ENCODE measurements at places on chromosomes 4 and X.

GRCh38 chr4:99651016-99651769, 6.4 kb downstream of the C4orf54 start:
- no peak for DNase-seq

DNA sequence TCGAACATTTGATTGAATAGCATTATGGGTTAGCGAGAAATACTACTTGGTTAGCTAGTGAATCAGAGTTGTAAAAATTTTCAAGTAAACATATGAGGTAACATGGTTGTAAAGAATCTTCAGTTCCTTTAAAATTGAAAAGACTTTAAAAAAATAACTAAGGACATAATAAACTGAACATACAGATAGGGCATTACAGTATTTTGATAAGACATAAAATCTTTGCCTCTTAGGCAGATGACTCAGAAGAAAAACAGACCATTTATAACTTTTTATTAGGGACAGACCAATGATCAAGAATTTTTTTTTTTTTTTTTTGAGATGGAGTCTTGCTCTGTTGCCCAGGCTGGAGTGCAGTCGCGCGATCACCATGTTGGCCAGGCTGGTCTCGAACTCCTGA, 43.1 kb downstream of the PNMA5 start:
- DNase-seq, result no peak

GRCh38 chr4:76782837-76783236, 115.1 kb downstream of the SOWAHB start:
- DNase-seq, result peak; percentile 45

- no peak for DNase-seq
These were observed 26.0 kb downstream of the MANBA start for GRCh38 chr4:102734591-102735385.

- DNase-seq, result no peak
These were observed 56.9 kb downstream of the CPLX1 start for GRCh38 chr4:768995-769394.

GRCh38 chrX:45771114-45771513, 570.4 kb upstream of the DIPK2B start:
- peak; percentile 75 for DNase-seq

DNA sequence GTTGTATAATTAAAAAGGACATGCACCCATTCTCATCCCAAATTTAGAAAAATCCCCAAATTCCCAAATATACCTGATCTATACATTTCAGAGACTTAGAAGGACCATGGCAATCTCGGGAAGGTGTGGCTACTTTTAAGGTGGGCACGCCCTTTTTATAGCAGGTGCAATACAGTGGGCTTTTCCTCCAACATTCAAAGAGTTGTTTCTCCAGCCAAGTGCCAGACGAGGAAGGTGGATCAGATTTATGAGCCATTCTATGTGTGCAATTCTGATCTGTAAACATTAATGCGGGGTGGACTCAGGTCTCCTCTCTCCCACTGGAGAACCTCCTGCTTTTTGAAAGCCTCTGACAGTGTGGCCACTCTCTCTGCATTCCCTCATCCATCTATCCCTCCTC, 33.8 kb downstream of the PRKX start:
- DNase-seq, result no peak

DNA sequence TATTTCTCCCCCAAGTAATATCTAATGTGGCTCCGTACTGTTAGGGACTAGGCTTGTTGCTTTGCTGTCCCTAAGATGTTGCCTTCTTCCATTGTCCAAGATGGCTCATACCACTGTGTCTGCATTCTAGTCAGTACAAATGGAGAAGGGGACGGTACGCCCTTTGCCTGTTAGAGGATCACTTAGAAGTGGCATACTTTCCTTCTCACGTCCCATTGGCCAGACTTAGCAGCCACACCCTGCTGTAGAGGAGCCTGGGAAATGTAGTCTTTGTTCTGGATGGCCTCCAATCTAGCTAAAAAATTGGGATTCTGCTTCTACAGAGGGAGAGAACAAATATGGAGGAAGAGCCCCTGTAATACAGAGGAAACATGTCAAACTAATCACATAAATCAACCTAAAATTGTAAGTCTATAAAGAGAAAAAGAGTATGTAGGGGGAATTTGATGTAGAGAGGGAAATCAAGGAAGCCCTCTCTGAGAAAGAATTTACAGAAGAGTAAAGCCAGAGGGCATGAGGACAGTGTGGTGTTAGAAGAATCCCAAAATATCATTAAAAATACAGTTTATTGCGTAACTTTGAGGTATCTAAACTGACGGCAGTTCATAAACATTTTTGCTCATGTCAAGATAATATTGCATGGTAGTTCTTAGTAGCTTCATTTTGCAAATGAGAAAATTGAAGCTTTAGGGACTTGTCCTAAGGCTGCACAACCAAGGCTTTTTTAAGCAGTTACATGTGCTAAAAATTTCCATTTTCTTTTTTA, 15.1 kb downstream of the PRIMPOL start:
- no peak for DNase-seq

- DNase-seq, result no peak
These were observed 15.1 kb downstream of the SLC2A9 start for GRCh38 chr4:10006231-10006600.

DNA sequence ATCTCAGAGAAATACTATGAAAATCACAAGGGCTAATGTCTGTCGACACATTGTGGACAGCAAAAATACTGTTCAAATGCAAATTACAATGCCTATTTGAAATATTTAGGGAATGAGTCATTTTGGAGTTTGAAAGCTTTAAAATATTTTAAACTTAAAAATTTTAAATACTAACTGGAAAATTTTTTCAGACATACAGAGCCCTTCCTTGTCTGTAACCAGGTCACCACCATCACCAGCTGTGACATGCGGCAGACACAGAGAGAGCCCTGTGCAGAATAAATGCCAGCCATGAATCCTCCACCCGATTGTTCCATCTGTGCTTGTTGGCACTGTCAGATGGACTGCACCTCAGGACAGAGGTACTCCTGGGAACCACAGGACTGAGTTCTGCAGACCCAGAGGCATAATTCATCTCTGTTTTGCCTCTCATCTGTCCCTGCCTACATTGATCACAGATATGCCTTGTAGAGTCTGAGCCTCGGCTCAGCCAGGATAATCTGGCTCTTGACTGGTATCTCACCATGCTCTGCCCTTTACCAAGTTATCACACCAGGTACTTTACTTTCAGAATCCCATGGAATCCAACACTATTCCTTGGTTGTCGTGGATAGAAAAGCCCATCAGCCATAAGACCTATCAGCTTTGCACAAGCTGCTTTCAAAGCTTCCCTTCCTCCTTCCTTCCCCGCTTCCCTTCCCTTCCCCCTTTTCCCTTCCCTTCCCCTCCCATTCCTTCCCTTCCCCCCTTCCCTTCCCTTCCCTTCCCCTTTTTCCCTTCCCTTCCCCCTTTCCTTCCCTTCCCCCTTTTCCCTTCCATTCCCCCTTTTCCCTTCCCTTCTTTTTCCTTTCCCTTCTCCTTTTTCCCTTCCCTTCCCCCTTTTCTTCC, 67.2 kb downstream of the TBC1D9 start:
- no peak for DNase-seq

DNA sequence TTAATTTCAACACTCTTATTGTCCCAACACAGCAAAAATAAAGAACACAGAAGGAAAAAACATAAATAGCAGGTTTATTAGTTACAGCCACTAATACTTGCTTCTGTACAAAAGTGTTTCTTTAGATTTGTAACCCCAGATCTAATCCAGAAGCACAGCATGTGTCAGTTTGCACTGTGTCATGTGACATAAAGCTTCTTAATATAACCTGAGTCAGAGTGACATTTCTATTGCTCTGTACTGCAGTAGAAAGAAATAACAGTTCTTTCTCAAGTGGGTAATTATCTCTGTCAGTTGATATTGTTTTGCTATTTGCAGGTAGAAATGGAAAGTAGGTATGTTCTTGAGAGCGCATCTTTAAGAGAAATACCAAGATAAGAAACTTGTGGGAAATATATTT, 422.5 kb downstream of the ZIC3 start:
- DNase-seq, result no peak

GRCh38 chr4:172073590-172073989, 260.4 kb downstream of the GALNTL6 start:
- DNase-seq, result no peak

DNA sequence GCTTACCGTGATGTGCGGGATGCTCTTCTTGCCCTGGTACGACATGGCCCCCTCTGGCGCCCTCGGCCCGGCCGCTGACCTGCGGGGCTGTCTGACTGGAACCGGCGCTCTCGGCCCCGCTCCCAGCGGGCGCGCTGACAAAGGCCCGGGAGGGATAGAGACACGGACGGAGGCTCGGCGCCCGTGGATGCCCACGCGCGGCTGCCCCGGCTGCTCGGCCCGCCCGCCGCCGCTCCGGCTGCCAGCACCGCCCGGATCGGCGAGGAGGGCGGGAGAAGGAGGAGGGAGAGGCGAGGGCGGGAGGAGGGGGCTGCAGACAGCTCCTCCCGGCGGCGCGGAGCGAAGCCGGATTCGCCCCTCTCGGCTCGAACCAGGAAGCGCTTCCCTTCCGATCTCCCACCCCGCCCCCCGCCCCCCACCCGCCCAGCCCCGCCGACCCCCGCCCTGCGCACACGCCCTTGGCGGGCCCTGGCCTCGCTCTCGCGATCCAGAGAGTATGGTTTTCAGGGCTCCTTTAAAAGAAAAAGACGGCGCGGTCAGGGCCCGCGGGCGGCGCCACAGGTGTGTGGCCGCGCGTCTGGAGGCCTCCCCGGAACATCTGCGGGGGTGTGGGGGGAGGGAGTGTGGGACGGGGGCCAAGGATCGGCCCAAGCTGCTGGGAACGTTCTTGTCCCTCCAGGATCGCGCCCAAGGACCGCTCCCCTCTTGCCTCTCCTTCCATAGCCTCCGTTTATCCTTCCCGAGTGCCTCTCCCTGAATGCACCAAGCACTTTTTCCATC, 4.5 kb downstream of the CRMP1 start:
- no peak for DNase-seq

GRCh38 chr4:85748654-85749053, 273.7 kb downstream of the ARHGAP24 start:
- DNase-seq, result no peak

GRCh38 chr4:56701644-56702043, 20.5 kb upstream of the HOPX start:
- DNase-seq, result no peak

GRCh38 chr4:88981556-88981955, 75.4 kb downstream of the FAM13A start:
- DNase-seq, result no peak

DNA sequence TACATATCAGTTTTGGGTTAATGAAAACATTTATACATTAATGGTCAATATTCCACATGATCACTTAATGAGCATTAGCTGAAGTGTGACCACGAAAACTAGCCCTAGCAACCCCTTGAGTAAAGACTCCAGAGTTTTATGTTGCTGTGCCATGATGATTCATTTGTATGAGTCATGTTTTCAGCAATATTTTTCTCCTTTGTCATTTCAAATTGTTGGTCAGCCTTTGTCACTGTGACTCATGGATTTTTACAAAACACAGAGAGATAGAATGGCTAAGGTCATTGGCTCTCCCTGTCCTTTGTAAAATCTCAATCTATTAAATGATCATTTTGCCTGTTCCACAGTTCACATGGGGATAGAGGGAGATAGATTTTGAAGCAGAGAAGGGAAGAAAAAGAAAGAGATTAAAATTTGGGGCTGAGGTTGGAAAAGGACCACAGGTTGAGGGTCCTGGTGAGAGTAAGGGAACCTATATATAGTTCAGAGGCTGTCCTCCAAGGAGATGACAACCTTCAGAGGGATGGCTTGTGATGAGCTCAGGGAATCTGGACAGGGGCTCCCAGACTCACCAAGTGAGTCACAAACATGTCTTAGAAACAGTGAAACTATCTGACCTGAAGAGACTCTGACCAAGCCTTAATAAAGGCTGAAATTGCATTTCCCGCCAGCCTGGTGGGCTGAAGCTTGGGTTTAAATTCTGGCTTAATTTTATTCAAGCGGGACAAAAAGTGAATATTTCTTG, 25.6 kb downstream of the NR0B1 start:
- DNase-seq, result peak; percentile 53

GRCh38 chr4:151663109-151663508, 97.7 kb downstream of the GATB start:
- no peak for DNase-seq

DNA sequence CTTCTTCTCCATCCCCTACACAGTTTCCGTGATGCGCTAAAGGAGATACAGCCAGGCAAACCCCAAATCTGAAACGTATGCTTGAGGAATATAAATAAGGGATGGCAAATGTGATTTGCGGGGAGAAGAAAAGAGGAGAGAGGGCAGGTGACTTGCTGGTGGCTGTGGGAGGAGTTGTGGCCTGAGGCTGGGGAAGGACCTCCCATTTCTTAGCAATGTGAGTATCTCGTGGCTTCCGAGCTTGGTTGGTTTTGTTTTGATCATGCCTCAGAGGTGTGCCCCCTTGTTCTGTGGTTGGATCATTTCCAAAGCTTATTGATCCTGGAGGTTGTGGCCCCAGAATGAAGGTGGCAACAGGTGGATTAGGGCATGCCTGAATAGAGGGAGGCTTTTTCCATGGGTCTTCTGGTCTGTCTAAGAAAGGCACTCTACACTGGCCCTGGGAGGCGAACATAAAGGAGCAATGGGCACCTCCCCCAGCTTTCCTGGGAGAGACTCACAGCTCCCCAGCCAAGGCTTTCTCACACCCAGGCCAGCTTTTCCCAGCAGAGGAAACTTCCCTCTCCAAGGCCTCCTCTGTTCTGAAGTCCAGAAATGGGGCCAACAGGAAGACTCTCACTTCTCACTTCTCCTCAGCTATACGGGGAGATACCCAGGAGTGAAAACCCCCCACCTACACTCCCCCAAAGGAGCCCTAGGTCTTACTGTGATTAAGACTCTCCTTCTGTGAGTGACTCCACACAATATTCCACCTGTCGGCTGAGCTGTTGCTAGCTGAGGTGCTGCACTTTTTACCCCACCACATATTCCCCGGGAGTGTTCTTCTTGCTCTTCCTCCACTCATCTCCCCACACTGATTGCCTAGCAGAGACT, 40.0 kb downstream of the C4orf51 start:
- DNase-seq, result no peak

- no peak for DNase-seq
These were observed 470.0 kb downstream of the GASK1B start for GRCh38 chr4:157702831-157703230.

DNA sequence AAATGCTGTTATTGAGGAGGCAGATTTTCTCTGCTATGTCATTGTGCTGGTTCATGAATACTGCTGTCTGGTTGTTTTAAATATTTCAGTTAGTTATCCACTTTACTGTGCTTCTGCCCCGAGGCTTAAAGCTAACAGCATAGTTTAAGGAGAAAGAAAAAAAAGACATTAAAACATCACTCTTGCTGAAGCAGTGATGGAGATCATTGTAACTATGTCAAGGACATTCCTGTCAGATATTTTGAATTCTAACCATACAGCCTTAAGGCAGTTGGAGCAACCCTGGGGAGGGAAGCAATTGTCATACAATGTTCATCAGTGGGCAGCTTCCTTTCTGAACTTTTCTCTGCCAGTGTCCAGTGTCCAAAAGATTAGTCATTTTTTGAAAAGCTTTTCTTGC, 199.0 kb upstream of the DDX53 start:
- DNase-seq, result no peak

GRCh38 chr4:171022824-171023230, 790.4 kb upstream of the GALNTL6 start:
- DNase-seq, result no peak

GRCh38 chrX:151538190-151539122, 25.0 kb upstream of the PASD1 start:
- DNase-seq, result no peak

- DNase-seq, result no peak
These were observed 145.1 kb downstream of the AMELX start for GRCh38 chrX:11438380-11438723.

All from AG04450 (cell line).